ENCODE measurements at places on chromosomes 13 and 19. TPM values are rescaled to one million over a fixed set of nuclear protein-coding genes. Genes with fewer than 3 reads are reported as not detected.

GRCh38 chr19:19502281-19502680 is 13.1 kb downstream of the TSSK6 start:
- no peak for DNase-seq

- no peak for DNase-seq
These were observed 48.5 kb downstream of the WDFY2 start for GRCh38 chr13:51632591-51633362.

DNA sequence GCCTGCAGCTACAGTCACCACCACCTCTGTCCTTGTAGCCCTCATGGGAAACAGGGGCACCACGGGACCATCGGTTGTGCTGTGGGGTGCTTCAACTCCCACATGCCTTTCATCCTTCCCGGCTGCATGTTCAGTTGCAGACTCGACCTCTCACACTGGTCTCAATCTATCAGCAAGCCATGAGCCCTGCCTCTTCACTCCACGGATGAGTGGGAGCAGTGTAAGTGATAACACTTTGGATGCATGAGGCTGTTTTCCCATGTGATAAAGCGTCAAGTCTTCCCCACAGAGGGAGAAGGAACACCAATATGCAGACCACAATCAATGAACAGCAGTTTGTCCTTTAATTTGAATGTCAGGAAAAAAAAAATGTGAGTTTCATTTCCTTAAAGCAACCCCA is 12.2 kb downstream of the SERP2 start:
- DNase-seq = no peak

- no peak for DNase-seq
These were observed 2.4 kb downstream of the HSPH1 start for GRCh38 chr13:31159306-31159705.

GRCh38 chr19:6999933-7000332 is 21.3 kb downstream of the MBD3L2B start:
- no peak for DNase-seq

DNA sequence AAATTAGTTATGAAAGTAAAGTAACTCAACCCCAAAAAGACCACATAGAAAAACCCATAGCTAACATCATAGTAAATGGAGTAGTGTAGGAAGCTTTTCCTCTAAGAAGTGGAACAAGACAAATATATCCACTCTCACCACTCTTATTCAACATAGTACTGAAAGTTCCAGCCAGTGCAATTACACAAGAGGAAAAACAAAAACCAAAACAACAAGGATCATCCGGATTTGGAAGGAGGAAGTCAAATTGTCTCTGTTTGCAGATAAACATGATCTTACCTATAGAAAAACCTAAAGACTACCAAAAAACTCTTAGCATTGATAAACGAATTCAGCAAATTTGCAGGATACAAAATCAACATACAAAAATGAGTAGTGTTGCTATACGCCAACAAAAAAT is 8.5 kb upstream of the SIGLEC8 start:
- no peak for DNase-seq

DNA sequence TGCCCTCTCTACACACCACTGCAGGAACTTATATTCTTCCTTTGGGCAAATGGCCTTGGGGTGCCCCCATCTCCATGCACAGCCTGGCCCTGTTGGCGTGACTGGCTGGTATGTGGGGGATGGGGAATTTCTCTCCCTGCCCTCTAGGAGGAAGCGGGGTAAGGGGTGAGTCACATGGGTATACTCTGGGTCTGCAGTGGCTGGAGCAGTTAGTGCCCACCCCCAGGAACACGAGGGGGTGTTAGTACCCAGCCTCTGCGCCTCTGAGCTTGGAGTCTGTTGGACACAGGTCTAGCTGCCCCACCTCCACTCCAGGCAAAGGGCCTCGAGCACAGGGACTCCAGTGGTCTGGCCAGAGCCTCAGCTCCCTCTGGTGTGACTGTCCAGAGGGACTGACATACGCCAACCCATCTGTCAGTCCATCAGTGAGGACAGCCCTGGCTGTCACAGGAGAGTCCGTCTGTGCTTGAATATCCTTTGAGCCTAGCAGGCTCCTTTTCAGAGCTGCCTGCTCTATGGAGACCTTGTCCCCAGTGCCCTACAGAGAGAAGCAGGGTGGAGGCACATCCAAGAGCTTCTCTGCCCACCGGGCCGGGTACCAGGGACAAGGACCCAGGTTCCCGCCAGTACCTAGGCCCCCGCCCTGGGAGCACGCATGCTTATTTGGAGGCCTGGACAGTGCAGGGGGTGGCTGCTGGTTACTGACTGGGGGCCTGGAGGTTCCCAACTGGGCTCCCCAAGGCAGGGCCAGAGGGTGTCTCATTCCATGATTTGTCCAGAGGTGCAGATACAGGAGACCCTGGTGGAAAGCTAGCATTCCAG is 66.6 kb downstream of the CHST8 start:
- no peak for DNase-seq

- no peak for DNase-seq
These were observed 37.6 kb upstream of the C1QTNF9 start for GRCh38 chr13:24271601-24272451.

DNA sequence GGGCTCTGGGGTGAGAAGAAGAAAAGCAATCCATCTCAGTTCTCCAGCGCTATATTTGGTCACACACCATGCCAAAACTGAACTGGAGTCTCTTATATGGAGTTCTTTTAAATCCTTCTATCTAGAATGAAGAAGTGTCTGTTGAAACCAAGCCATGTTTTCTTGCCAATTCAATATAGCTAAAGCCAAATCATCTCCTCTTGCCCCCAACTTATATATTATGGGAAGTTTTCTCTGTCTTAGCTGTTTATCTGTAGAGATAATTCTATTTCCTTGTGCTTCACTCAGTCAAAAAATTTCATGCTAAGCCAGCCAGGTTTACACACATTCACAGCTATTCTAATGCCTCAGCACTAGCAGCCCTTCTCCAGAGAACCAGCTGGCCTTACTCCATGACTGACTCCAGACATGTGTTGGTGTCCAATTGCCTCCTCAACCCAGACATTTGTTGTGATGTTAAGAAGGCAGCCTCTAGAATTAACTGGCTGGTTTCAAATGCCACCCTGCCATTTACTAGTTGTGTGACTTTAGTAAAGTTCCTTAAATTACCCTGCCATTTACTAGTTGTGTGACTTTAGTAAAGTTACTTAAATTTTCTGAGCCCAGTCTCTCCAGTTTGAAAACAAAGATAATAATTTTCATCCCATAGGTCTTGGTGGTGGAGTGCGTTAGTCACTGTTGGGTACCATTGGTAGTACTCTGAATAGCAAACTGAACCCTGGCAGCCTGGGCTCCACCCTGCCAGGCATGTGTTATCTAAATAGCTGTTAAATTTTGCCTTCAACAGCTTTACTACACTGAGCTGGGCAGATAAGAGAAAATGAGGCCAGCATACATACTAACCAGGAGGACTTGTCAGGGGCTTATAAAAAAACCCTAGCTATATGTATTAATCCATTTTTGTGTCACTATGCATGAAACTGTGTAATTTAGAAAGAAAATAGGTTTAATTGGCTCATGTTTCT is 525.1 kb downstream of the LMO7 start:
- DNase-seq = no peak

- DNase-seq = no peak
These were observed 48.0 kb downstream of the RGCC start for GRCh38 chr13:41505209-41505835.

GRCh38 chr19:41366089-41366488 is 2.1 kb upstream of the B9D2 start:
- peak; percentile 27 for DNase-seq

GRCh38 chr13:87821512-87821911 is 150.3 kb downstream of the SLITRK5 start:
- no peak for DNase-seq

DNA sequence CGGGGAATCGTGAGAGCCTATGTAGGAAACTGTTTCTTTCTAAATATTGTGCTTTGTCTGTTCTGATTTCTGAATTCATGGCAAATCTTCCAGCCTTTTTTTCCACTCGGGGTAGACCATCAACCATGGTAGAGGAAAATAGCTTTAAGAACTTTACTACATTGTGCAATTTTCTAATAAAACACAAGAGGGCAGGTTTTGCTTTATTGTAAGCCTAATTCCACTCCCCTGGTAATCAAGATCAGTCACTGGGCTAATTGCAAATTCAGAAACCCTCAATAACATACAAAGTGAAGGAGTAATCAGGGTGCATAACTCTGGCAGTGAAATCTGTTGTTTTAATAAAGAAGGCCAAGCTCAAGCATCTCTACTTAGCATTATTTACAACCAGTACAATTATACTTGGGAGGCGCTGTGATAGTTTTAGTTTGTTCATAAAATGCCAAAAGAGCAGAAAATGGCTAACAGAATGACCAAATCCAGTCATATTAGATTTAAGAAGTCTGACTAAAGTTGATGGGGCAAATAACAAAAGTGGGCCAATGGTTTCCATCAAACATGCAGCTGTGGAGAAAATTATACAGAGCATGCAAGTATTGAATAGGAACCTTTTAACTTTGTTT is 43.8 kb downstream of the DCT start:
- peak; percentile 66 for DNase-seq

- DNase-seq = no peak
These were observed 3.5 kb upstream of the ATP11A start for GRCh38 chr13:112686364-112686763.

GRCh38 chr19:2582984-2583956 is 107.3 kb downstream of the GADD45B start:
- DNase-seq = no peak

GRCh38 chr19:5814123-5814851 is 9.4 kb downstream of the NRTN start:
- no peak for DNase-seq

GRCh38 chr13:34201050-34201913 is 383.3 kb downstream of the RFC3 start:
- no peak for DNase-seq

DNA sequence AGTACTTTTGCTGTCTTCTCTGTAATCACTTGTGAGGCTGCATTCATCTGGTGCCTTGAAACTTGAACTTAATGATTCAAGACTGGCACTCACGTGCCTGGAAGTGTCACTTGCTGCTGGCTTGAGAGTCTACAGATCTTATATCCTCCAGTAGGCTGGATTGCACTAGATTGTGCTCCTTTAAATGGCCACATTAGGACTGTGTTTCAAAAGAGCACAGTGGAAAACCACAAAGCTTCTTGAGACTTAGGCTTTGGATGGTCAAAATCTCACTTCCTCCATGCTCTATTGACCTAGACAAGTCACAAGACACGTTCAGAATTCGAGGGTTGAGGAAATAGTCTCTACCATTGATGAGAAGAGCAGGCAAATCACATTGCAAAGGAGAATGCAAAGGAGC is 1278.8 kb upstream of the MIR17HG start:
- no peak for DNase-seq

- no peak for DNase-seq
These were observed 9.1 kb downstream of the OR7C2 start for GRCh38 chr19:14950421-14950820.

DNA sequence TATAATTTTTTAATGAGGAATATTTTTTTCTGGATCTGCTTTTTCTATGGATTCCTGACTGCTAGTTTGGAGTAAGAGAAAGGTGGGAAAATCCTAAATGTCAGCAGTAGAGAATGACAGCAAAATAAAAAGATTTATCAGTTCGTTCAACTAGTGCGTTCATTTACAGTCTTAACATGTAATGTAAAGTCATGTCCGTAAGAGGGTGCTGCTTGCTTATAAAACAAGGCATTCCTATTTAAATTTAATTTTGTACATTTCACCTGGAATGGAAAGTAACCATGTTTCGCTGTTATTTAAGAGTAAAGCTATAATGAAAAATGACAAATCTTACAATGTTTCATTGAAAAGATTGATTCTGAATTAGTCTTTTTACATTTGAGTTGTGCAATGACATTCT is 76.6 kb downstream of the ZMYM2 start:
- DNase-seq = no peak

DNA sequence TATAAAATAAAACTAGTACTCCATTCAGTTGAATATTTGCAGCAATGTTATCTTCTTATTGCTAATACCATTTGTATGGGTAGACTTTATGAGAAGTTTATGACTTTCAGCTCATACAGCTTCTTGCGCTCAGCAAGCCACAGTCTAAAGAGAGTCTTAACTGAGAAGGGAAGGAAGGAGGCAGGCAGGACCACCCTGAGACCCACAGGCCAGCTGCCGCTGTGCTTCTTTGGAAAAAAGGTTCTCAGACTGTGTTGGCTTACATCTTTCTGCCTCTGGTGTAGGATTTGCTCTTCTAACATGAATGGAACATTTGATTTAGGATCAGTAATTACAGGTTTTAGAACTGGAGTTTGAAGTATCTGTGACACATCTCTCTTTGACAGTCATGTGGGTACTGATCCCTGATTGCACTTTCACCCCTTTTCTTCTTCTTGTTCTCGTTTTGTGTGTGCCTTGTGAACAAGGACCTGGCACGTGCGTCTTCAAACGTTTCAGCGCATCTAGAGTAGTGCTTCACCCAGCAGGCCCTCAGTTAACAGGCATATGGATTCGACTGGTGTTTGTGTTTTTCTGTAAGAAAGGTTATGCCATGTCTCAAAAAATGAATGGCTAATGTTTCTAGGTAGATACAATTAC is 7.1 kb upstream of the GPR18 start:
- DNase-seq = no peak

DNA sequence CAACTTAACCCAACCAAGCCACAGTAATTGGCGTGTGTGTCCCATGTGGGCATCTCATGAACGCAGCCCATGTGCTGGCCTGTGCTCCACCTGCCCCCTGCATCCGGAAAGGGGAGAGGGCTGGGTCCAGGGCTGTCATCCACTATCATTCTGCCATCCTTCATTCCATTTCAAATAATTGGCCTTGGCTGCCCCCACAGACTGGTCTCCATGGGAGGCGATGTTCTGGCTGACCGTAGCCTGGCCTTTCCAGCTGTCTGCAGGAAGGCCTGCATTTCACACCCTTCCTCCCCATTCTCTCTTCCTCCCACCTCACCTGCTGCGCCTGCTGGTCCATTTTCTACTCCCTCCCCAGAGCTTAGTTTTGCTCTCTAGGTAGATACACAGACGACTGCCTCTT is 442.8 kb downstream of the COG6 start:
- no peak for DNase-seq

DNA sequence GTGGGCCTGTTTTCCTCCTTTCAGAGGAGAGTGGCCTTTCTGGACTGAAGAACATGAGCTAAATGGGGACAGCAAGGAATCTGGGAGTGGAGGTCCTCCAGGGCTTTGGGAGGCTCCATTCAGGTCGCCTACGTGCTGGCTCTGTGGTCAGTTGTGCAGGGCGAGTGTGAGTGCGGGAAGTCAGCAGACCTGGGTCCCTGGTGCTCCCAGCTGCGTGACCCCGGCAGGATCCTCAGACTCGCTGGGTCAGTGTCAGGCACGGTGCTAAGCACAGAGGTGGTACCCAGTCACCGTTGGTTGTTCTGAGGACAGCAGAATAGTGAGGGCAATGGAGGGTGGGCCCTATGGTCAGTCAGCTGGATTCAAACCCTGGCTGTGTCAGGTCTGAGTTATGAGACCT is 85.8 kb downstream of the SIPA1L3 start:
- no peak for DNase-seq

GRCh38 chr19:56147307-56147706 is 6.2 kb downstream of the ZNF444 start:
- no peak for DNase-seq

SRRM5 gene
- total RNA-seq = 0.05 TPM

TRPC4 gene
- 0.05 TPM for total RNA-seq

FPR3 gene
- not detected for total RNA-seq

KHSRP gene
- total RNA-seq = 238 TPM

CCL25 gene
- total RNA-seq = not detected

ZNF540 gene
- 0.17 TPM for total RNA-seq

ERICH6B gene
- not detected for total RNA-seq

ZNF699 gene
- 9.4 TPM for total RNA-seq

ITGBL1 gene
- total RNA-seq = 16.3 TPM

GAPDHS gene
- total RNA-seq = not detected
